Spinal cord (tissue), 10 donors: ENCODE measurements at places on chromosomes 13 and 19. TPM values are rescaled to one million over a fixed set of nuclear protein-coding genes. Genes with fewer than 3 reads are reported as not detected.

GRCh38 chr13:100234006-100234405, 145.1 kb downstream of the PCCA start:
- DNase-seq = no peak

RNASEH2B gene
- polyA plus RNA-seq = 51.9 TPM

GRCh38 chr13:80037505-80037888, 303.4 kb downstream of the SPRY2 start:
- DNase-seq = no peak

TRPC4 gene
- 3.9 TPM for polyA plus RNA-seq

DNA sequence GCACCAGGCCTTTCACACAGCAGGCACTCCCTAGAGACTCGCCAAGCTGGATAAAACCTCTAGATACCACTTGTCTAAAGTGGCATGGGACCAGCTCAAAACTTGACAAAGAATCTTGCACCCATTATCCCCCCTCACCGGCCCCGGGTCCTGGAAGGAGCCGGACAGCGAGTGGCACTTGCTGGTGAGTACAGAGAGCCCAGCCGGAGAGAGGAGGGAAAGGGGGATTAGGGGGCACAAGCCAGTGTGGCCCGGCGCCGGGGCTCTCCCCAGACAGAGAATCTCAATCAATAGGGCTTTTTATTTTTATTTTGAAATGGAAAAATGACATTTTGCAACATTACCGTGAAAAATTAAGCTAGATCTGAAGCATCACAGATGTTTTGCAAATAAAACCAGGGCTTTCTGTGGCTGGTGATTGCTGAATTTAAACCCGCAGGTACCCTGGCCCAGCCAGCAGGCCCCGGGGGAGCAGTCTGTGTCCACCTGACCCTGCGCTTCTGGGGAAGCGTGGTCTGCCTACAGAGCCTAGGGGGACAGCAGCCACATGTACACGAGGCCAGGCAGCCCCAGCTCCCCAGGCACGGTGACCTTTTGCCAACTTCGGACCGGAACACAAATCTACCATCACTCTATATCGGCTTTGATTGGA, 10.0 kb upstream of the VSTM2B start:
- DNase-seq = no peak

DNA sequence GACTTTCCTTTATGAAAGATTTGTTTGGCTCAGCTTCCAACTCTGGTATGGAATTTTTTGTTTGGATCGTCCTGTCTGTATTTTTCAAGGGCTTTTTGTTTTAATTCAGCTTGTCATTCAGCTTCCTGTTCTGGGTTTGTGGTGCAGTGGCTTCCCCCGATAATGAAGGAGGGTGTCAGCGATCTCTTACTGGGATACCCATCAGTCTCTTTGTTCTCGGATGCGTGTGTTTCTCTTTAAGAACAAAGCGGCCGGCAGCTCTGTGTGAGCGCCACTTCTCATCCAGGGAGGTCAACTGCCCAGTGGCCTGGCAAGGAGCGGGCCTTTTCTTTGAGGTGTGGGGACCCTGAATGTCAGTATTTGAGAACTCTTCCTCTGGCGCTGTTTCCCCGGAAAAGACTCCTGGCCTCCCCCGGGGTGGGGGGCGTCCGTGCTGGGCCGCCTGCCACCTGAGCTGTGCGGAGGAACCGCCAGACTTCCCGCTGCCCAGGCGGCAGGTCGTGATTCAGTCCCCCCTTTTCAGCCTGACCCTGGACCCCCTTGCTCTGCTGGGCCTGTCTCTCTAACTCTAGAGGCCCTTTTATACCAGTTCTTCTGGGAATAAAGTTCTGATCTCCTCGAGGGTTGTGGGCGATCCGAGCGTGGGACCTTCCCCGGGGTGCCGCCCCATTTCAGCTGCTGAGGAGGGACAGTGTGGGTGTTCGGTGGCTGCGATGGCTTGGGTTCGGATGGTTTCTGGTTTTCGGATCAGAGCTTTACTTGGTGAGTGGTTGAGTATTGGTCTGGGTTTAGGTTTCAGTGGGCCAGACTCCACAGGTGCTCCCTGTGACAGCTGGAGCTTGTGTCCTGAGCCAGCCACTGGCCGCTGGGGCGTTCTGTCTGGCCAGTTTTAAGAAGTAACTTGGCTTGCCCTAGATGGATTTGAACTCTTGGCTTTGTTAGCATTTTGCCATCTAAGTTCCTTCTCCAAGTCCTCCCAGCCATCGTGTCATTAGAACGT, 3.4 kb downstream of the SF3A2 start:
- no peak for DNase-seq

DNA sequence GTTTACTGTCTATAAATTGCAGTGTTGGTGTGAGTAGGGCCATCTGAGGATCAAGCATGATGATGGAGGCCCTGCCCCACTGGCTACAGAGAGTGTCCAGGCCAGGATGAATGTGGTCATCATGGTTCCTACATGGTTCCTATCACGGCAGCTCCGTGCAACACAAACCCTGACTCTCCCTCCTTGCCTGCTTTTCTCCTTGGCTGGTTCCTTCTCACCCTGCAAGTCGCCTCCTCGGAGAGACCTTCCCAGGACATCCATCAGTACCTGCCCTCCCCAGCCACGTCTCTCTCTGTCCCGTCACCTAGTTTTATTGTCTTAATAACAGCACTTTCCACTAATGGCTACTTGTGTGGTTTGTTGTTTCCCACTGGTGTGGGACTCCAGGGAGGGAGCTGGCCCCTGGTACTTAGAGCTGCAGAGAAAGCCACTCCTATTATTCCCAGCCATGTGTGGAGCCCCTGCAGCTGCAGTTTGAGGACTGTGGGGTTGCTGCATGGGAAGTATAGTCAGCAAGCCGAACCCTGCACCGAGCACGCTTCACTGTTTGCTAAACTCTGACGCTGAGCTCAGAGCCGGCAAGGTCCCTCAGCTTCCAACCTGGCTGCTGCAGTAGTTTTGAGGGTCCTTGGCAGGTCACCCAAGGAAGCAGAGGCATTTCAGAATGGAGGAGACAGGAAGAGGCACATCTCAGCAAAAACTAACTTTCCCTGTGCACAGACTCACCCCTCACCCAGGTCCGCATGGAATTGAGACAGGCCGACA, 146.4 kb upstream of the VSTM2B start:
- no peak for DNase-seq

DNA sequence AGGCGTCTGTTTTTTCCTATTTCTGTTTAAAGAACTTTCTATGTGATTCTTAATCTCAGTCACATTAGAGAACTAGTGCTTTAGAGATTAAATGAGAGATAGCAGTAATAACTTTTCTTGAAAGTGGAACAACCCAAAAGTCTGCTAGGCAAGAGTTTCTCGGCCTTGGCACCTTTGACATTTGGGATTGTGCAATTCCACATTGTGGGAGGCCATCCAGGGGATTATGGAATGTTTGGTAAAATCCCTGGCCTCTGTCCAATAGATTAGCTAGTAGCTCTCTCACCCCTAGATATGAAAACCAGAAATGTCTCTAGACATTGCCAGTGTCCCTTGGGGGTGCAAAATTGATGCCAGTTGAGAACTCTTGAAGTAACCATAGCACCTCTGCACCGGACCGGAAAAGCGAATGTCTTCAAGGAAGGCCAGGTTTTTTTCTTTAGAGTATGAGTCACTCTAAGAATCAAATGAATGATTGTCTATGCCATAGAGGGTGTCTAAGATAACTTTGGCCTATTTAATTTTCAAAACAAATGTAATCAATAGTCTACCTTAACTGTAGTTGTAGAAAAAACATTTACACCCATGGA, 45.0 kb upstream of the IL17D start:
- DNase-seq = no peak

CGB2 gene
- polyA plus RNA-seq = not detected

ANKLE1 gene
- 4.3 TPM for polyA plus RNA-seq

- DNase-seq = no peak
Observed at GRCh38 chr19:30208436-30209060, 163.6 kb upstream of the ZNF536 start.

DNA sequence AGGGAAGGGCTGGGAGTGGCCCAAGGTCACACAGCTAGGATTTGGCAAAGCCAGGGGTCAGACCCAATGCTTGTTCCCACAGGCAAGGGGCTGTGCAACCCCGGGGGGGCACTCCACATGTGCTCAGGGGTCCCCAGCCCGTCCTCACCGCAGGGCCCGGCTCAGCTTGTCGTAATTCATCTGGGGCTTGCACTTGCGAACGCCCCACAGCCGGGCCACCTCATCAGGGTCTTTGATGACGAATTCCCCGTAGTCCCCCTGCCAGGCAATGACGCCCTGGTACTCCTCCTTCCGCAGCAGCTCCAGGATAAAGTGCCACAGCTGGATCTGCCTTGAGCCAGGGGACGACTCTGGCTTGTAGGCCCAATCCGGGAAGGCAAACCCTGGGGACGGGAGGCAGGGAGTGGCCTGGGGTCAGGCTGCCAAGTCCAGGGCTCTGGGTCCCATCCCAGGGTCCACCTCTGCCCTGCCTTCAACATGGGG, 4.7 kb downstream of the ERF start:
- DNase-seq = no peak

DNA sequence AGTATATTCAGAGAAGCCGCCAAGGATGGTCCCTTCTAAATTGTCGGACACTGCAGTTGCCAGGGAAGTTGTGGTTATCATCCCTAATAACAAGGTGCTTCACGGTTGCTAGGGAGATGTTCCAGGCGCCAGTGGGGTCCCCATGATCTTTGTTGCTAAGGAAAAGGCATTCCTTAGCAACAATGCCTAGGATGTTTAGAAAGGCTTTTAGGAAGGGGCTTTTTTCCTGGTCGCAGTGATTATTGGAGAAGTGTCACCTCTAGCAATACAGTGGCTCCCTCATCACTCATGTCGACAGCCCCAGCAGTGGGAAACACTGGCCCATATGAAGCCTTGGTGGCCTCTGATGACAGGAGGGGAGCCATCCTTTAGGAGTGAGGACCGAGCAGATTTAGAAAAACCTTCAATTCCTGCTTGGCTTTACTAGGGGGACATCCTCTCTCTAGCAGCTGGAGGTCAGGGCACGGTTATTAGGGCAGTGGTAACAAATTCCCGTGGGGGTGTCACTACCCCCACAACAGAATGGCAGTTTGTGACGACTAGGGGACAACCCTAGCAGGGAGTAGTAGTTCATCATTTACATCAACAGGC, 6.4 kb upstream of the TMC4 start:
- DNase-seq = no peak

CPB2 gene
- polyA plus RNA-seq = 0.30 TPM

GRCh38 chr19:3059653-3060052, 2.6 kb downstream of the TLE5 start:
- DNase-seq = no peak

DNA sequence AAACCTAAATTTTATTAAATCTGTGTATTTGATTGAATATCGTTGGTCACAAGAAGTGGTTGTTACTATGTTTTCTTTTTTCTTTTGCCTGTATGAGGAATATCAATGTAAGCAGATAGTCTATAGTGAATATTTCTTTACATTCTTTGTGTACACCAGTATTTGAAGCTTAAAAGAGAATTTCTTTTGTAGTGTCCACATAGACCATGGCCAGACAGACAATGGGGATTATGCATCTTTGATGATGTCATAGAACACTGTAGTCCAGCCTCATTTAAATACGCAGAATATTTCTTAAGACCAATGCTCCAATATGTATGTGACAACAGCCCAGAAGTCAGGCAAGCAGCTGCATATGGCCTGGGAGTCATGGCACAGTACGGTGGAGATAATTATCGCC, 64.8 kb downstream of the IPO5 start:
- DNase-seq = no peak

DNA sequence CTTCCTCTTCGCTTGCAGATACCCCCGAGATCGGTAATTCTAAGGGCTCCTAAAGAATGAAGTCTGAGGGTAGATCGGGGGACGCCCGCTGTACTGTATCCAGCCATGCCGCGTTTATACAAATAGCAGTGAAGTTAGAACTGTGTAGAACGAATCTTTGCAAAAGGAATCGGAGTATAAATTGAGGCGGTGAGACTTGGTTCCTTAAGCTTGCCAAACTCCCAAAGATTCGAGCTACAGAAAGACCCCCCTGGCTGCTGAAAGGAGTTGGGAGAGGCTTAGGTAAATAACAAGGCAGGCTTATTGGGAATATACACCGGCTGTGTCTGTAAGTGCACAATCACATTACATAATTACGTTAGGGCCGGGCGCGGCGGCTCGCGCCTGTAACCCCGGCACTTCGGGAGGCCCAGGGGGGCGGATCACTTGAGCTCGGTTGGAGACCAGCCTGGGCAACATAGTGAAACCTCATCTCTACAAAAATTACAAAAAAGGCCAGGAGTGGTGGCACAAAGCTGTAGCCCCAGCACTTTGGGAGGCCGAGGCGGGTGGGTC, 12.2 kb downstream of the TMEM160 start:
- DNase-seq = no peak

DNA sequence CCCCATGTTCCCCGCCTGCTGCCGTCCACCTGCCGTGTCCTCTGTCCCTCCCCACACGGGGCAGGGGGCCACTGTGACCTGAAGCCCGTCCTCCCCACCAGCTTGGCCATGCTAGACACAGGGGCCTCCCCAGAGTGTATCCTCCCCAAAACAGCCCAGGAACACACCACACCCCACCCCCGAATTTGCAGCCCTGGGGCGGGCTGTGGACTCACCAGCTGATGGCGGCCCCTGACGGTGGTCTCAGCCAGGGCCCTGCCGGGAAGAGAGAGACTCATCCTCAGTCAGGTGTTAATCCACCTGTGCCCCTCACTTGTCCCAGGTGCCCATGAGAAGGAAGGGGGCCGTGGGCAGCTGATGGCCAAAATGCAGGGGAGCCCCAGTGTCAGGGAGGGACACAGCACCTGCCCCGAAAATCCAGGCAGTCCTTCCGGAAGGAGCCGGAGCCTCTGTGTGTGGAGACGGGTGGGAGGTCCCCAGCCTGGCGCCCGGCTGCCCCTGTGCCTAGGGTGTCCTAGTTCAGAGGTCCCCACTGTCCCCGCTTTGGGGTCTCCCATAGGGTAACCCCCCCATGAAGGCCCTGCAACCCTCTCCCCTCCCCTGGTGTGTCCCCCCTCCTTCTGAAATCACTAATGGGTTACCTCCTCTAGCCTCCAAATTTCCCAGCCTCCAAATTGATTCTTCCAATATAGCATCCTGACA, 39.3 kb upstream of the TCF3 start:
- no peak for DNase-seq

SYT5 gene
- polyA plus RNA-seq = 115 TPM

PSPN gene
- 3.1 TPM for polyA plus RNA-seq

NKG7 gene
- not detected for polyA plus RNA-seq

C1QTNF9B gene
- polyA plus RNA-seq = 0.66 TPM

ANKRD24 gene
- 13.7 TPM for polyA plus RNA-seq

GRCh38 chr13:31860002-31860401, 120.7 kb downstream of the RXFP2 start:
- peak; percentile 74 for DNase-seq

DNA sequence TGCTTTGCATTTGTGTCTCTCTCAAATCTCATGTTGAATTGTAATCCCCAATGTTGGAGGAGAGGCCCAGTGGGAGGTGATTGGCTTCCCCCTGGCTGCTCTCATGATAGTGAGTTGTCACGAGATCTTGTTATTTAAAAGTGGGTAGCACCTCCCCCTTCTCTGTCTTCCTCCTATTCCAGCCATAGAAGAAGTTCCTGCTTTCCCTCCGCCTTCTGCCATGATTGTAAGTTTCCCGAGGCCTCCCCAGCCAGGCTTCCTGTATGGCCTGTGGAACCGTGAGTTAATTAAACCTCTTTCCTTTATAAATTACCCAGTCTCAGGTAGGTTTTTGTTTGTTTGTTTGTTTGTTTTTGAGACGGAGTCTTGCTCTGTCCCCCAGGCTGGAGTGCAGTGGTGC, 3.8 kb downstream of the LILRA4 start:
- DNase-seq = no peak

GRCh38 chr19:28544451-28545261, 668.3 kb downstream of the UQCRFS1 start:
- no peak for DNase-seq
